Activated CD4-positive, alpha-beta T cell treated with anti-CD3 and anti-CD28 coated beads for 4 hours (primary cell): ENCODE measurements at places on chromosomes 3 and 15.

DNA sequence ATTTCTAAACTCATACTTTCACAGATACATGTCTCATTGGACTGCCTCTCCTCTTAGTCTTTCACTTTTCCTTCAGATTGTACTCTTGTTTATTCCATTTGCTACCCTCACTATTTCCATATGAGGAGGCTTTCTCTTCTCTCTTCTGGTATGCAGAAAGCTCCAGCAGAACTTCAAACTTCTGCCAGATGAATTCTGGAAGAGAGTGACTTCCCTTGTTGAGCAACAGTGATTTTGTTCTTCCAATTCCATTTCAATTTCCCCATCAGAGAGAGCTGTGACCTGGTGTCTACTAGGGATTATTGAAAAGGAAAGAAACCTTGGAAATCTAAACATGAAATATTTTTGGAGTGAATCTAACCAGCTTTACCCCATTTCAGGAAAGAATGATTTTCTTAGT, 523.2 kb upstream of the ZNF717 start:
- no peak for DNase-seq

GRCh38 chr15:34606545-34606944, 23.1 kb upstream of the GOLGA8B start:
- no peak for DNase-seq

GRCh38 chr3:121707531-121708273, 41.8 kb downstream of the GOLGB1 start:
- no peak for DNase-seq

- no peak for DNase-seq
These were observed 96.1 kb downstream of the TOP2B start for GRCh38 chr3:25568525-25569078.

DNA sequence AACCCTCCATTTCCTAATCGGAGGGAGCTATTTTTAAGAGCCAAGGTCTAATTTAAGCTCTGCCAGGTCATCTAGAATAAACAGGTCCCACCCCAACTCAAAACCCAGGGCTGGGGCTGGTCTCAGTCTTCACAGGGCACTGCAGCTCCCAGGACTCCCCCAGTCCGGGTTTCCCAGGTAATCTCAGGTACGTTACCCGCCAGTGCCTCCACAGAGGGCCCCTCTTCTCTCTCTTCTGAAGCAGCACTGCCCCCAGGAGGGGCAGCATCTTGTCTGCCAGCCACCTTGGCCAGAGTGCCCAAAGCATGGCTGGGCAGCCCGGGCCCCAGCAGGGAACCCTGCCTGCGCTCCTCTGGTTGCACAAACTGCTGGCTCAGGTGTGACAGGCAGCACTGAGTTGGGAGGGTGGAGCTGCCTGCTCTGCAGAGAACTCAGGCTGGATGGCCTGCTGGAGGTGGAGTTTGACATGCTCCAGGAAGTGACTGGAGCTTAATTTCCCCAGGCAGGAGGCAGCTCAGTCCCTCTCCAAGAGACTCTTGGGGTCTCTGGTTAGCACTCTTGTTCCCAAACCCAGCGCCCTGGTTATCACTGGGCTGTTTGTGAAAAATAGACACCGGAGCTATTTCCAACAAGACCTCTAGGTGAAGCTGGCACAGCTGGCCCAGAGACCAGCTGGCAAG, at the start of gene PLA2G4F:
TSS of gene PLA2G4F (minus strand) at position 394 of the 680 bp plus-strand sequence. CDS start at position 307, 87 bp downstream.
- no peak for DNase-seq
